ENCODE measurements at places on chromosomes 11 and 22.

DNA sequence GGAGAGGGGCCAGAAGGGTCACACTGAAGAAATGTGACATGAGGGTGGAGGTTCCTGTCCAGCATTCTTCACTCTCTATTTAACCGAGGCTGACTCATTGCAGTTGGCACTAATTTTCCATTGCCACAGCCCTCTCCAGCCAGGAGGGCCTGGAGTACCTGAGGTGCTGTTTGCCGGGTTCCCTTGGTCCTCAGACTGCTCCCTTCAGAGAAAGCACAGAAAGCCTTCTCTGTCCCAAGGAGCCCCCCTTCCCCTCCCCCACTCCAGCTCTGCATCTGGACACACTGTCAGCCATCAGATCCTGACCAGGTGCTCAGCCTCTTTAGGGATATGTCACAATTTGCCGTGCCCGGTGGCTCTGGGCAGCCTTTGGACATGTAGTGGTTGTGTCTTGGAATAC lies 3.2 kb upstream of the C11orf91 start:
- DNase-seq: no peak

DNA sequence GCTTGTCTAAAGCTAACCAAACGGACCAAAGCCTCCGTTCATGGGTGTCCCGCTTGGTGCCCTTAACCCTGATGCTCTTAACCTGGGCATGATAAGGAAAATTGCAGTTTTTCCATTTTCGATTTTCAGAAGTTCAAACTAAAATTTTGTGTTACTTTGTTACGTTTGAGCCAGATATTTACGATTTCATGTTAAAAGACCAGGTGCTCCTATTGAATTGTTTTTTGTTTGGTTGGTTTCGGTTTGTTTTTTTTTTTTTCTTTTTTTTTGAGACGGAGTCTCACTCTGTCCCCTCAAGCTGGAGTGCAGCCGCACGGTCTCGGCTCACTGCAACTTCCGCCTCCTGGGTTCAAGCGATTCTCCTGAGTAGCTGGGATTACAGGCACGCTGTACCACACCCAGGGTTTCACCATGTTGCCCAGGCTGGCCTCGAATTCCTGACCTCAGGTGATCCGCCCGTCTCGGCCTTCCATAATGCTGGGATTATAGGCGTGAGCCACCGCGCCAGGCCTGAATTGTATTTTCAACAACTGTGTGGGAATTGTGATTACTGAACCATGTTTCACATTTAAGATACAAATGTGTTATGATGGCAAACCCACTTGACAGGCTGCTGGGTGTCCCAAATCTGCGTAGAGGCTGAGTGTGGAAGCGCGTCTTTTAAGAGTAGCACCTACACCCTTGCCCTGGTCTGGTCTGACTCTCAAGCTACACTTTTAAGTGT lies 864 bp upstream of the USP28 start:
- no peak for DNase-seq

DNA sequence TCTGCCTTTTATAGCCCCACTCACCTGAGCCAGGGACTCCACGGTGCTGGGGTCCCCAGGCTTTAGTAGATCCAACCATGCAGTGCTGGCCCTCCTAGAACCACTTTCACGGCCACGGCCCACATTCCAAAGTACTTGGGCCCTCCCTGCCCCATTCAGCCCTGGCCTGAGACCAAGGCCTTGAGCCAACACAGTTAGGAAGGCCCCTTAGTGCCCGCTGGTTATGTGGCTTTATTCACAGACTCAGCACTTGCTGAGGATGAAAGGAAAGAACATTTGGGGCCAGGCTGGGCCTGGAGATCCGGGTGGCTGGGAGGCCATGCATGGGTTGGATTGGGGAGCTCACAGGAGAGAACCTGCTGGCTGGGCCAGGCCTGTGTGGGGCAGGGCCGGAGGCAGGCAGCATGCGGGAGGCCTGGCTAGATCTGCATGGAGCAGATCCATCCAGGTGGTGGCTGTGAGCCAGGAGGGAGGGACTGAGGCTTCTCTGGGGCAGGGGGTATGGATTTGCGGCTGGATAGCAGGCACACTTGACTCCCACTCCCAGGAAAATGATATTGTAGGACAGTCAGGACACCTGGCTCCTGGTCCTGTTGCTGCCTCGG lies 12.6 kb downstream of the CHRM1 start:
- no peak for DNase-seq

- no peak for DNase-seq
These were observed 10.0 kb upstream of the PLET1 start for GRCh38 chr11:112270551-112271180.

- DNase-seq: no peak
These were observed 18.3 kb downstream of the SMIM38 start for GRCh38 chr11:69173925-69174581.

DNA sequence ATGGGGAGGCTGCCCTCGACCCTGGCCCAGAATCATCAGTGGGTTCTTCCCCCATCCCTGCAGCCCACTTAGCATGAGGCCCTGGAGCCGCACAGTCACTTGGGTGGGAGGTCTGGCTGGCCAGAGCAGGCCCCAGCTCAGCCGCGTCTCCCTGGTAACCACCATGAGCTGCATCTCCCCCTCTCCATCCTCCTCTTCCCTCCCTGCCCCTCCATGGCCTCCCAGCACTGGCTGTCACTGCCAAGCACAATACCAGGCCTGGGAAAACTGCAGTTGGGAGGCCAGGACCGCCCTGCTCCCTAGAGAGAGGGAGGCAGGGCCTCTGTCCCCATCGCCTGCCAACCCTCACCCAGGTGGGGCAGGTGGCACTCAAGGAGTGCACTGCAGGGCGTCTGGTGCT lies 8.0 kb downstream of the CSDC2 start:
- DNase-seq: peak; percentile 12

DNA sequence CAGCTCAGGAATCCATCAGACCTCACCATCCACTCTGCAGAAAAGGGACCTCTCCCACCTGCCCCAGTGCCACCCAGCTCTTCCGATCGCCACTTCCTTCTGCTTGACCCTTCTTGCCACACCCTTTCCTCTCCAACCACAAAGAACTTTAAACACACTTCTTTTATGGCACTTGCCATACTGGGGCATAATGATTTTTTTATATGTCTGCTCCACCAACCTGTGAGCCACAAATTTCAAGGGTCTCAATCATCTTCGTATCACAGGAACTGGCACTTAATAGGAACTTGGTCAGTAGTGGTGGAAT lies 11.7 kb upstream of the MYH9 start:
- no peak for DNase-seq

GRCh38 chr22:42837556-42837955 lies 19.5 kb downstream of the ARFGAP3 start:
- DNase-seq: no peak
